ENCODE measurements at places on chromosomes 3 and 15.

GRCh38 chr15:80788536-80788935 lies 9.4 kb downstream of the CEMIP start:
- DNase-seq: no peak

DNA sequence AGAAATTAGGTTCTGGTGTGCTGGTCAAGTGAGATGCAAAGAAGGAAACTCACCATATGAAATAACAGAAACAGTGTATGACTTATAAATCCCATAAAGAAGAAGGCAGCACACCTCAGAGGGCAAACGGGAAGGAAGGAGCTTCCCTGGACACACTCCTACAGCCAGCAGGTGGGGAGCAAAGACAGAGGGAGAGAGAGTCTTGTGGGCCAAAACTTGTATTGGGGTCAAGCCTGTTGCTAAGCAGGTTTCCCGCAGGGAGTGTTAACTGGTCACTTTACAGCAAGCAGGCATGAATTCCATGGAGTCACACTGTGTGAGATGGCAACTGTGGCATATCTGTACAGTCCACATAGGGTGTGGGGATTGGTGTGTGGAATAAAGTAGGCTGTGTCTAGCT lies 222.9 kb upstream of the NDN start:
- DNase-seq: no peak

- no peak for DNase-seq
Observed at GRCh38 chr3:192212335-192212734, 515.0 kb downstream of the FGF12 start.

GRCh38 chr3:86634361-86634760 lies 356.6 kb downstream of the VGLL3 start:
- DNase-seq: no peak

- no peak for DNase-seq
Observed at GRCh38 chr3:189513281-189514117, 117.7 kb upstream of the TP63 start.
